ENCODE measurements at places on chromosomes 1 and 21.

- no peak for DNase-seq
These were observed 80.8 kb downstream of the DYRK1A start for GRCh38 chr21:37447288-37447936.

- no peak for DNase-seq
These were observed 79.6 kb downstream of the ST3GAL3 start for GRCh38 chr1:43786960-43787359.

DNA sequence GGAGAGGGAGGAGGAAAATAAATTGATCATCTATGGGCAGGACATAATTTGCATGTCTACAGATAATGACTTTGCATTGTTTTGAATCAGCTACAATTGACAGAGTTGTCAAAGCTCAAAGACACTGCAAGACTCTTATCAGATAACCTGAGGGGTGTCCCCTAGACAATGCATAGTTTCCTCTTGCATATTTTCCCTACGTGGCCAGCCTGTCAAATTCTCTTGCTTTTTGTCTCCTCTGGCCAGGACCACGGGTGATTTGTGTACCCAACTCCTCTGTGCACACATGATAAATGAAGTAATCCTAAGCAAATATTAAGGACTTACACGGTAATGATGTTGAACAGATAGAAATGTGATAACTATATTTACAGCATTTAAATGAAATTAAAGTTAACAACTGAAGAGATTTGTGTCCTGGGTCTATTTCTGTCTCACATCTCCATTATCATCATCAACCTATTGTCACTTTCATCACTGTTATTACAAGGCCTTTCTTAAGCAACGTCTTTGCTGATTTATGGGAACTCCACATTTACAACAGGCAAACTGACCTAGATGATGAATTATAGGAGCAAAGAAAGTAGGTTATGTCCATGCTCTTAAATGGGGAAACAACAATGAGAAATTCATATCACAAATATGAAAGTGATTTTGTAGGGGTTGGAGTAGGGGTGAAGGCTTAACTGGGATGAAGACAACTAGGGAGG lies 18.8 kb downstream of the BATF3 start:
- no peak for DNase-seq

DNA sequence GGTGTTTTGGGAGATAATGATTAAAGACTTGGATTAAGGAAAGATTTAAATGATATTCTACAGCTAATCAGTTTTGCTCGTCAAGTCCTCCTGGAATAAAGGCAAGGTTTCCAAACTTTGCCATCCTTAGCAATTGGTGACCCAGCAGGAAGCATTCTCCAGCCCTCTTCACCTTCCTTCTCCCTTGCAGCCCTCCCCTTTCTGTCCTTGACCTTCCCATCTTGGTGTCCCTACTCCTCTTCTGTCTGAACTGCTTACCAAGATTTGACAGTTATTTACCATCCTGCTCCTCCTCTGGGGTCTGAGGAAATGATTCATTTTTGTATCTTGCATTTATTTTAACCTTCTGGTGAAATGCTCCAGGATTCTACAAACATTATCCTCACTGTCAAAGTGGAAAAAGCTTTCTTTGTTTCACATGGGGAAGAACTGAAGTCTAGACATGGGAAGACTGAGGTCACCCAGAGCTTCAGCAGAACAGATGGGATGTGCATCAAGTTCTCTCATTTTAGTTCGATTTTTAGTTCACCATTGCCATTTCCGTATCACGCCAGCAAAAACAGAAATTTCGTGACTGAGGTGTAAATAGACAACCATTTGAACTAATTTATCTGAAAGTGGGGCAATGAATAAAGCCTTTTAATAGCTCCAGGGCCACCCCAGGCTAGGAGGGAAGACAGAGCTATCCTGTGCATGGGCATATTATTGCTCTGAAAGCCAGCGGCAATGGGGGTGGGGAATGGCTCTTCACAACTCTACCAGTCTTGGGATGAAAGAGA lies 504.4 kb upstream of the PLXNA2 start:
- DNase-seq, result no peak

- no peak for DNase-seq
These were observed 21.7 kb upstream of the PEF1 start for GRCh38 chr1:31666263-31666963.
